ENCODE measurements at places on chromosomes 7 and 10. TPM values are rescaled to one million over a fixed set of nuclear protein-coding genes. Genes with fewer than 3 reads are reported as not detected.
A peak's percentile ranks its signal among the peaks of the same experiment; 100 is the strongest.

DNA sequence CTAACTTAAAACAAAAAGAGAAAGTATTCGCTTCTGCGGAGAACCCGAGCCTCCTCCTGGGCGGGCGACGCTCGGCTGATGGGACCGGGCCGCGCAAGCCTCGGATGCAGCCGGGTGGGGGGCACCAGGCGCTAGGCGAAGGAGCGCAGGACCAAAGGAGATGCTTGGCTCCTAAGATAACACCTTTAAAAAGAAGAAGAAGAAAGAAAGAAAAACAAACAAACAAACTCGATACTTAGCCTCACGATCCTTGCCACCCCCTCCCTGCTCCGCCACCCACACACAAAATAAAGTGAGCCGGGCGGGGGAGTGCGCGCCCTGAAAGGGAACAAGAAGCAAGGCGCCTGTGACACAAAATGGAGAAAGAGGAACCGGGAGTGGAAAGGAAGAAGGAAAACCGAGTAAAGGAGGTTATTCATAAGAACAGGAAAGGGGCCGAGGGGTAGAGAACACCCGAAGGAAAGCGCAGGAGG, 34.0 kb upstream of the EBLN1 start:
- DNase-seq, result peak; percentile 74

GRCh38 chr7:107643938-107644308, 16.7 kb upstream of the SLC26A4 start:
- no peak for DNase-seq

Gene C10orf90
- not detected for total RNA-seq

Gene PRRT4
- 0.20 TPM for total RNA-seq

Gene TBX20
- total RNA-seq, result not detected

Gene NPVF
- not detected for total RNA-seq

DNA sequence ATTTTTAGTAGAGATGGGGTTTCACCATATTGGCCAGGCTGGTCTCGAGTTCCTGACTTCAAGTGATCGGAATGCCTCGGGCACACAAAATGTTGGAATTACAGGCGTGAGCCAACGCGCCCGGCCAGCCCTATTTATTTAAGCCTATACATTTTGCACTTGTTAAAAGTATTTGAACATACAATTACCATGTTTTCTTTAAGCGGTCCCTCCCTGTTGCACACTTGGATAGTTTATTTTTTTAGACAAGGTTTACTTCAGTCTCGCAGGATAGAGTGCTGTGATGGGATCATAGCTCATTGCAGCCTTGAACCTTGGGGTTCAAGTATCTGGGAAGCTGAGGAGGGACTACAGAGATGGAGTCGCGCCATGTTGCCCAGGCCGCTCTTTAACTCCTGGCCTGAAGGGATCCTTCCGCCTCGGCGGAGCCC, 35.7 kb upstream of the SRRM3 start:
- no peak for DNase-seq

Gene SEC31B
- total RNA-seq, result 34.2 TPM

DNA sequence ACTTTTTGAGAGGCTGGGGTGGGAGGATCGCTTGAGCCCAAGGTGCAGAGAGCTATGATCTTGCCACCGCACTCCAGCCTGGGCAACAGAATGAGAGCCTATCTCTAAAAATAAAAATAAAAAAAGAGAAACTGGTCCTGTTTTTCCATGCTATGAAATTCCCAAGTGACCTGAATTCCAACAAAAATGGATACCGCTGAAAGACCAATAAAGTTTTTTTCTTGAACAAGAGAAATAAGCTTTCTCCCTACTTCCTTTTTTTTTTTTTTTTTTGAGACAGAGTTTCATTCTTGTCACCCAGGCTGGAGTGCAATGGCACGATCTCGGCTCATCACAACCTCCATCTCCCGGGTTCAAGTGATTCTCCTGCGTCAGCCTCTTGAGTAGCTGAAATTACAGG, 12.5 kb upstream of the SEPHS1 start:
- DNase-seq, result no peak

- DNase-seq, result no peak
Observed at GRCh38 chr7:100863406-100863950, 3.7 kb upstream of the TRIP6 start.

- no peak for DNase-seq
Observed at GRCh38 chr10:612696-613095, 76.8 kb downstream of the DIP2C start.

GRCh38 chr7:31476073-31476745, 37.7 kb upstream of the ITPRID1 start:
- DNase-seq, result no peak

Gene ABCB4
- total RNA-seq, result not detected

- DNase-seq, result peak; percentile 81
Observed at GRCh38 chr7:73623798-73624668, at the start of gene MLXIPL. MLXIPL (minus strand) TSS chr7:73624522; CDS start chr7:73624492, 30 bp downstream.

Gene XPNPEP1
- 97.0 TPM for total RNA-seq

DNA sequence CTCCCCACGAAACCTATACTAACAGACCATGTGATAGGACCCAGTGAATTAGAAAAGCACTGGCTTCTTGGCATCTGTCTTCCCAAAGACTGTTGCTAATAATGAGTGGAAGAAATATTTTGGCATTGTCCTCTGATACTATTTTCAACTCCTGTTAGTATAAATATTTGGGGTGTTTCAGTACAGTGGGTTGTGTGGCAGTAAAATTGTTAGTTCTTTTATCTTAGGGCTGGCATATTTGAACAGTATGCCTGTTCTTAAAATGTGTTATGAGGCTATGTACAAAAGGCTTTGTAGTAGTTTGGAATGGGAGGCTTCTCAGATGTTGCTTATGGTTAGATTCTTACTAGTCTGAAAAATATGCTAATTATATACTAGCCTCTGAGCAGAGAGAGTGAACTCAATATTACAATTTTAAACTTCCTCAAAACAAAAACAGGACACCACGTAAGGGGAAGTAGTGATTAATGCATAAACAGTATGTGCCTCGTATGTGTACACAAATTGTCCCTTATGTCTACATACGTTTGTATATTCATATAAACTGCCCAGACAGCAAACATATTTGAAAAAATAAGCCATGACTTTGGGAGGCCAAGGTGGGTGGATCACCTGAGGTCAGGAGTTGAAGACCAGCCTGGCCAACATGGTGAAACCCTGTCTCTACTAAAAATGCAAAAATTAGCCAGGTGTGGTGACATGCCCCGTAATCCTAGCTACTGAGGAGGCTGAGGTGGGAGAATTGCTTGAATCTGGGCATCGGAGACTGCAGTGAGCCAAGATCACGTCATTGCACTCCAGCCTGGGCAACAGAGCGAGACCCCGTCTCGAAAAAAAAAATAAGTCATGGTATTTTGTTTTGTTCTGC, 115.4 kb downstream of the ARID5B start:
- no peak for DNase-seq

GRCh38 chr7:40595832-40596231, 461.0 kb downstream of the SUGCT start:
- no peak for DNase-seq

DNA sequence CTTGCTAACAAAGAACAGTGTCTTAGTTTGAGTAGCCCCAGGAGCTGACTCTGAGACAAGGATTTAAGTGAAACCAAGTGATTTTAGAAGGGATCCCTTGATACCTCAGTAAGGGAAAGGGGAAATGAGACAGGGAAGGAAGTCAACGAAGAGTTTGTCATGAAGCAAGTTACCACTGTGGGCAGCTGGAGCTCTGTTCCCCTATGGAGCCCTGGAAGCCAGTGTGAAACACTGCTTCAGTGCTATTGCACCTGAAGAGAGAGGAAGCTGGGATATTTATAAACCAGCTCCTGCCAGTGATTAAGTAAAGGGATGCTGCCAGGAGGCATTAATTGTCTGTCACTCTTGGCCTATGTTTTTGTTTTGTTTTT, 58.9 kb upstream of the WAPL start:
- DNase-seq, result no peak

Gene ADCY1
- 0.02 TPM for total RNA-seq

GRCh38 chr7:89049043-89049442, 253.5 kb upstream of the TEX47 start:
- DNase-seq, result no peak

GRCh38 chr10:101293007-101293723, 60.8 kb upstream of the BTRC start:
- no peak for DNase-seq

GRCh38 chr10:17029581-17030271, 99.9 kb downstream of the CUBN start:
- DNase-seq, result peak; percentile 97

GRCh38 chr10:133126431-133127290, 33.4 kb upstream of the KNDC1 start:
- DNase-seq, result no peak

Gene MYPN
- not detected for total RNA-seq

Gene TRIM4
- total RNA-seq, result 22.3 TPM

- DNase-seq, result no peak
Observed at GRCh38 chr7:47304727-47305719, 276.9 kb downstream of the TNS3 start.

DNA sequence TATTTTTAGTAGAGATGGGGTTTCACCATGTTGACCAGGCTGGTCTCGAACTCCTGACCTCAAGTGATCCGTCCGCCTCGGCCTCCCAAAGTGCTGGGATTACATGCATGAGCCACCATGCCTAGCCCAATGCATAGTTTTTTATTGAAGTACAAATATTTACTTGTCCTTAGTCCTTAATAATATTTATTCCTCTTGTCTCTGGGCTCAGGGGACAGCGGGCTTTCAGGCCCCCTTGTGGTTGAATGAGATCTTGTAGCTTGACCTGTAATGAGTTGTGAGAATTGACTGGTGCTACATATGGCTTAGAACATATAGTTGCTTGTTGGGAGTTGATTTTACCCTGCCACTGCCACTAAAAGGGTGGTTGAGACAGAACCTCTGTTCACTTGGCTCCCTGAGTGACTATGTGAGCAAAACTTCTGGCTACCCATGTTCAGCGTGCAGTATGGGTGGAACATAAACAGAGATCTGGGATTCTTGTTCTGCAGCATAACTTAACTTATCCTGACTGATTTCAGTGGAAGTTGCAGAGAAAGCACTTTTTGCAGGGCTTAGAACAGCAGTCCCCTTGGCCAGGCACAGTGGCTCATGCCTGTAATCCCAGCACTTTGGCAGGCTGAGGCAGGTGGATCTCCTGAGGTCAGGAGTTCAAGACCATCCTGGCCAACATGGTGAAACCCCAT, 14.9 kb downstream of the CCL26 start:
- DNase-seq, result no peak

Gene CCDC146
- total RNA-seq, result 2.1 TPM

Gene TAS2R5
- total RNA-seq, result 1.8 TPM

GRCh38 chr7:131425992-131426391, 98.3 kb downstream of the MKLN1 start:
- no peak for DNase-seq

Gene RNLS
- 4.5 TPM for total RNA-seq

- DNase-seq, result no peak
Observed at GRCh38 chr10:70328967-70329366, 45.2 kb upstream of the NPFFR1 start.

Gene C10orf105
- total RNA-seq, result 0.27 TPM

GRCh38 chr10:43674553-43675210, 26.0 kb upstream of the ZNF32 start:
- DNase-seq, result no peak

GRCh38 chr7:23343806-23344475, 44.8 kb downstream of the MALSU1 start:
- DNase-seq, result no peak

GRCh38 chr10:10956681-10957542, 60.8 kb upstream of the CELF2 start:
- no peak for DNase-seq

- DNase-seq, result peak; percentile 33
Observed at GRCh38 chr7:5557920-5558401, 134.3 kb upstream of the TNRC18 start.

GRCh38 chr7:6268907-6269306, 3.5 kb downstream of the CYTH3 start:
- DNase-seq, result no peak

Gene VENTX
- total RNA-seq, result not detected

GRCh38 chr7:151631570-151631952, 111.9 kb upstream of the RHEB start:
- DNase-seq, result peak; percentile 52

- no peak for DNase-seq
Observed at GRCh38 chr10:99595770-99596465, 24.3 kb downstream of the SLC25A28 start.

Gene SNX8
- total RNA-seq, result 31.7 TPM

DNA sequence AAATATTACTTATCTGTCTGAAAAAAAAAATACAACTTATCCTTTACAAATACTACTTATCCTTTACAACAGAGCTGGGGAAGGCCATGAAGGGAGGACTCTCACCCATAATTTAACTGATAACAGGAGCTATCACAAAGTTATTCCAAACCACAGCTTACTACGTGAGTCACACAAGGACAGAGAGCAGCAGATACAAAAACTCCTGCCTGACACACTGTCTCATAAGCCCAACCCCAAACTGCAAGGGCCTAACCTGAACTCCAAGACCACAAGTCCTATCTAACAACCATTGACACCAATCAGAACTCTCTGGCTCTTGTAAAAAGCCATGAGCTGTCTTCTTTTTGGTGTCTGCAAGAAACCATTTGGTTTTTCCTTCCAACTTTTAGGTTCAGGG, 28.5 kb upstream of the CXCL12 start:
- no peak for DNase-seq

GRCh38 chr7:157609932-157610640, 273.3 kb downstream of the DNAJB6 start:
- DNase-seq, result no peak

Gene RBP3
- not detected for total RNA-seq

DNA sequence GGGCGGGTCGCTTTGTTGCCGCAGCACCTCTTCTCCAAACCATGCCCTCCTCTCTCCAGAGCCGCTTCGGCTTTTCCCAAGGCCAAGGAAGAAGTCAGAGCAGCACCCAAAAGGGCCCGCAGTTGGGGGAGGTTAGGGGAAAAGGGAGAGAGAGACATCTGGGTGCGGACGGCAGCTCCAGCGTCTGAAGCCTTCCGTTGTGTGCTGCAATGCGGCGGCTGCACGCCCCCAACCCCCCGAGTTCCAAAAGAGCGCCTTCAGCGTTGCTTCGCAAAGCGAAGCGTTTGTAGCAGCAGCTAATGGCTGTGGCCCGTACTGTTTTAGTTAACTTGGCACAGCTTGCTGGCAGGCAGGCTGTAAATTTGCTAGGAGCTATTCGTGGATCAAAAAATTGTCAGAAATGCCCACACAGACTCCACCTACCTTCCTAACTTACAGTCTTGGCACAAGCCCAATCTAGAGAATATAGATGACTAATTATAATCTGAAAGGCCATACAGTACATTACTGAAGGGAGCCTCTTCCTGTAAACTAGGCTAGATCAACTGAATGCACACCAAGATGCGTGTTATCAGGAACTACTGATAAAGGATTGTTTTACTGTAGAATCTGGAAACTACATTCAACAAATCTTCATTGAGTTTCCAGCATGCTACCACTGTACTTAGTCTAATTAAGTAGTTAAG, 1.1 kb upstream of the KBTBD2 start:
- DNase-seq, result peak; percentile 66

Gene H2BK1
- total RNA-seq, result not detected

- DNase-seq, result no peak
Observed at GRCh38 chr10:129386415-129387257, 80.4 kb upstream of the MGMT start.

Gene PCGF5
- total RNA-seq, result 34.8 TPM

- no peak for DNase-seq
Observed at GRCh38 chr7:21185653-21186265, 242.1 kb upstream of the SP4 start.

GRCh38 chr7:129797214-129797789, 155.5 kb downstream of the UBE2H start:
- DNase-seq, result no peak

Gene SPDYE8
- total RNA-seq, result not detected
